ENCODE measurements at places on chromosomes 11 and 22.

DNA sequence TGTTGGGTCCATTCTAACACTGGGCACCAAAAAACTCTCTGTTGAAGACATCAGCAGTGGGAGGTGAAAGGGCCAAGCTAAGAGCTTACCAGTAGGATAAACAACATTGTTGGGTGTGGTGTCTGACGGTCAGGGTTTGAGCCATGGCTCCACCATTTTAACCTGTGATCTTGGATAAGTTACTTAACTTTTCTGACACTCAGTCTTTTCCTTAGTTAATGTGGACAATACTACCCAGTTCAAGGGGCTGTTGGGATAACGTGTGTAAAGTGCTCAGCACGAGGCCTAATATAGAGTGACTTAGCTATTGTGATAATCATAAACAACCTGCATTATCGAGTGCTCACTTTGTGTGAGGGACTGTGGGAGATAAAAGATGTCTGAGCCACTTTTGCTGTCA is 6.1 kb downstream of the UCP3 start:
- no peak for DNase-seq

DNA sequence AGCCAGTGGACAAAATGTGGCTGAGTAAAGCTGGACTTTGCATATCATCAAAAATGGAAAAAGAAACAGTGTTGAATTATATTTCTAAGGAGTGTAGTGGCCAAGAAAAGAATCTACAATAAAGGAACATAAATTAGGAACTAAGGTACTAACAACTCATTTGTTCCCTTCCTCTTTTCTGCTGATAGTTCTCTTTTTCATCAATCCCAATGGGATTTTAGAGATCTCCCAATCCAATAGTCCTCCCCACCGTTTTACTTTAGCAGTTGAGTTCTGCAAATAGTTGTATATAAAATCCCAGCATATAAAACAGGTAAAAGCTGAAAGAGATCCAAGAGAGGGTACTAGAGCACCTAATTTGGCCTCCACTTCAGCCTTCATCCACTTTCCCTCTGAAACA is 2.0 kb downstream of the PRCP start:
- no peak for DNase-seq

DNA sequence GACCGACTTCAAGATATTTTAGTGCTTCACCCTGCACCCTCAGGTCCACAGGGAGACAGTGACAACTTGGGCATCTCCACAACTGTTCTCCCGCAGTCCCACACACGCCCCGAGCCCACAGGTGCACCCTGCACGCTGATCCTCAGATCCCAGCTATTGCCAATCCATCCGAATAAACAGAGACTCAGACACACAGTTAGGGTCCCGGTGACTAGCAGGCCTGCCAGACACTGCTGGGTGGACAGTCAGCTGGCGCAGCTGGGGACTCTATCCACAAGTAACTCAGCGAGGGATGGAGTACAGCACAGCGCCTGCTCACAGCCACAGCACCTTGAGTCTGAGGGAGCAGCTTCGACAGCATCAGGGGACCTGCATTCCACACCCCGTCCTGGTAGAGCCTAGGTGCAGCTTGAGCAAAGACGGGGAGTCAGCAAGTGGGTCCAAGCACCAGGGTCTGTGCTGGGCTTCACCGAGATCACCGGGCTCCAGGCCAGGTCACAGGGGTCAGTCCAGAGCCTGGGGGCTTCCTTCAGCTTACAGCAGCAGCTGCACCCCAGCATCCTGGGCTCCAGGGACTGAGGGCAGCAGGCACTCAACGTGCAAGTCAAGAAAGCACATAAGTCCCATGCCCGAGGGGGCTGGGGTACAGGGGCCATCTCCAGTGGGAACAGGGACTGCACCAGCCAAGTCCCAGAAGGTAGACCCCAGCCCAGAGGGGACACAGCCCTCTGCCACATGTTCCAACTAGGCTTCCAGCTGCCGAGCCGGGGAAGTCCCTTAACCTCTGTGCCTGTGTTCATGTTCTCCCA is 7.6 kb downstream of the RPL3 start:
- no peak for DNase-seq

DNA sequence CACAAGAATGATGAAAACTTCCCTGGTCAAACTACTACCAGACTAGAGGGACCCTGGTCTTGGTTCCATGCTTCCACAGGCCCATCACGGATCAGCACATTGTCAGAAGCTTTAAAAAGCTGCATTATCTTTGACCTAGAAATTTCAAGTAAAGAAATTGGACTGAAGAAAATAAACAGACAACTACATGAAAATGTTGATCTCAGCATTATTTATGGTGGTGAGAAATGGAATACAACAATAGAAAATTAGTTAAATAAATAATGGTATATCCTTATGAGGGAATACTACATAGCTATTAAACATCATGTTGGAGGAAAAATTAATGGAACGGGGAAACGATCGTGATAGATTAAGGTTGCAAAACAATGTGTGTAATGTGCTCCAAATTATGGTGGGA is 13.7 kb downstream of the TENM4 start:
- DNase-seq, result no peak

DNA sequence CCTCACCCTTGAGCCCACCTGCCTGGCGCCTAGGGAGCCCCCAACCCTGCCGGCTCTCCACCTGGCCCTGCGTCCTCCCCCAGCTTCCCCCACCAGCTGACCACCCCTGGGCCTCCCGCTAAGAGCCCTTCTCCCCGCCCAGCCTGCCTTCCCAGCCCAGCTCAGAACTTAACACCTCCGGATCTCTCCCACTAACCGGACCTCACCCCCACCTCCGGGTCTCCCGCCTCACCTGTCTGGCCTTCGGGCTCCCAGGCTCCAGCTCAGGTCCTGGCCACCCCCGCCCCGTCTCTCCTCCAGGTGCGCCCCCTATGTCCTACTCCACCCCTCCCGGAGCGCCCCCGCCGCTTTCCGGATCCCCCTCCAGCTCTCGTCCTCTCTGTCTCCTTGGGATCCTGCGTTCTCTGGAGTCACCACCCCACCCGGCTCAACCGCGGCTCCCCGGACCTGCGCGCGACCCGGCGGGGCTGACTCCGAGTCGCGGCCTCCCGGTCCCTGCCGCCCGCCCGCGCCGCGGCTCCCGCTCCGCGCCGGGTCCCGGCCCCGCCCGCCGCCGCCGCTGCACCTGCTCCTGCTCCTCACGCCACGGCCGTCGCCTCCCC is at the start of gene KCNJ11:
TSS of gene KCNJ11 (minus strand) at position 51 of the 602 bp plus-strand sequence. CDS start 568 bp downstream, outside the sequence.
- no peak for DNase-seq

All from activated CD4-positive, alpha-beta T cell treated with anti-CD3 and anti-CD28 coated beads for 24 hours (primary cell).